ENCODE measurements at places on chromosomes 2 and 18. TPM values are rescaled to one million over a fixed set of nuclear protein-coding genes. Genes with fewer than 3 reads are reported as not detected.

Gene ZNG1B
- total RNA-seq: 42.1 TPM

Gene FAM237A
- total RNA-seq: not detected

Gene KLHL30
- total RNA-seq: 0.25 TPM

Gene WDR75
- 38.3 TPM for total RNA-seq

Gene ADRA2B
- total RNA-seq: 0.06 TPM

Gene APOB
- total RNA-seq: 0.01 TPM

Gene CD8A
- 0.32 TPM for total RNA-seq

Gene MYO7B
- 0.16 TPM for total RNA-seq

Gene DHX57
- 19.0 TPM for total RNA-seq

Gene DSG1
- total RNA-seq: not detected

Gene CHRNG
- not detected for total RNA-seq

Gene CAVIN2
- total RNA-seq: 72.9 TPM

Gene RGPD4
- total RNA-seq: 0.06 TPM

Gene RTP5
- total RNA-seq: not detected

Gene RTKN
- 20.2 TPM for total RNA-seq

Gene KIF5C
- 0.46 TPM for total RNA-seq

Gene NTSR2
- total RNA-seq: not detected

Gene RNF152
- total RNA-seq: 0.13 TPM

Gene RAB17
- 0.29 TPM for total RNA-seq

Gene CROCC2
- total RNA-seq: not detected

Gene M1AP
- not detected for total RNA-seq

Gene ATOH8
- 16.5 TPM for total RNA-seq

Gene ICOS
- total RNA-seq: not detected

Gene UCN
- total RNA-seq: 0.61 TPM

Gene TUBA3E
- 4.6 TPM for total RNA-seq

Gene ASTL
- total RNA-seq: not detected

Gene TMEM163
- total RNA-seq: 0.16 TPM

Gene LRATD1
- total RNA-seq: 0.10 TPM

Gene SULT6B1
- not detected for total RNA-seq

Gene UGT1A9
- total RNA-seq: 4.9 TPM

Gene CRACDL
- total RNA-seq: 4.2 TPM

Gene MLPH
- total RNA-seq: 270 TPM

Gene SETBP1
- 0.59 TPM for total RNA-seq

Gene CYP27C1
- total RNA-seq: 3.2 TPM

Gene UGT1A10
- not detected for total RNA-seq

Gene RAB12
- 20.9 TPM for total RNA-seq

Gene VWA3B
- not detected for total RNA-seq

Gene UGT1A3
- 0.13 TPM for total RNA-seq

Gene RGPD6
- total RNA-seq: 5.6 TPM

Measured in A549 treated with Hydrocortisone at 1 μM for 4 hours (cell line).